Occipital lobe (tissue), 3 donors: ENCODE measurements at places on chromosomes 7 and 10. TPM values are rescaled to one million over a fixed set of nuclear protein-coding genes. Genes with fewer than 3 reads are reported as not detected.
A peak's percentile ranks its signal among the peaks of the same experiment; 100 is the strongest.

- peak; percentile 51 for DNase-seq
Observed at GRCh38 chr7:150428671-150429451, 21.6 kb upstream of the GIMAP8 start.

- no peak for DNase-seq
Observed at GRCh38 chr7:45937301-45937700, 16.2 kb upstream of the IGFBP3 start.

LLCFC1 gene
- not detected for total RNA-seq

DNA sequence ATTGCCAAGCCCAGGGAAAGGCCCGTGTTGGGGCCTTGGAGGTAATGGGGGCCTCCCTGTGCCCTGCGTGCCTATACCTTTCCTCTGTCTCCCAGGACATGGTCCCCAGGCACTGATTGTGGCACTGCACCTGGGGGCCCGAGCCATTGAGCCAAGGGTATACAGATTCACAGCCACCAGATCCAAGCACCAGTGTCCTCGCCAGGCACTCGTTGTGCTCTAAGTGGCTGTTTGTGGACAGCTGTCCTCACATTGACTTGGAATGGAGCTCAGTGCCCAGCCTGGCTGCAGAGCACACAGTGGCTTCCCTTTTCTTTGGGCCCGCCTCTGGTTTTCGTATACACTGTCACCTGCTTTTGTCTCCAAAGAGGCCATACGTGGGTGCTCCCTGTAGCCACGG is 72.0 kb upstream of the BTBD16 start:
- DNase-seq, result no peak

DNA sequence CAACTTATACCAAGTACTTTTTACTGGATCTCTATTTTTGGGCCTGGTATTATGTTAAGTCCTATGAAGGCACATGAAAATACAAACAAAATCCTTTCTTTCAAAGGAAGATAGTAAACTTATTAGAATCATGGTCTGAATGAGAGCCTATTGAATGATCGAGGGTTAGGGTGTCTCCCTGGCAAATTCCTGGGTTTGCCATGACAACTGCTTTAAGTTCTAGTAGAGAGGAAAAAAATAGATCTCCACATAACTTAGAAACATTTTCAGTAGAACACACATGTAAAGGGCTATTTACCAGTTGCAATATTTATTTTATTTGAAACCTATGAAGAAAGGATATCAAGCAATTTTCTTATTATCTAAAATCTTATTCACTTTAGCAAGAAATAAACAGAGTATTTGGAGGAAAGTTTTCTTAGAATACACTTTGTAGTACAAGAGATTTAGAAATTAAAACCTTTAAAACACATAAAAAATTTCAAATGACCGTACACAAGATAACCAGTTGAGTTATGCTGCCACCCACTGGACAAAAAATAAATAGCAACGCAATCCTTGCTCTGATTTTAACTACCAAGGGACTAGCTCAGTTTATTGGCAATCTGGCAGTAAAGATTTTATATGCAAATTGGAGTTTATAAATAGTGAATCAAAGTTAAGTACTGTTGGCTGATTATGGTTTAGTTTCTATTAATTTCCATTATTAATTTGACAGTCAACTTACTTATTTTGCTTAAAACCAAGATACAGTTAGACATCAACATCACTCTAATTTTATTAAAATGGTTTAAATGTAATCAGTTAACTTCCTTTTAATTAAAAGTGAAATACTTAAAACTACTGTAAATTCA is 33.9 kb downstream of the CACUL1 start:
- no peak for DNase-seq

DNA sequence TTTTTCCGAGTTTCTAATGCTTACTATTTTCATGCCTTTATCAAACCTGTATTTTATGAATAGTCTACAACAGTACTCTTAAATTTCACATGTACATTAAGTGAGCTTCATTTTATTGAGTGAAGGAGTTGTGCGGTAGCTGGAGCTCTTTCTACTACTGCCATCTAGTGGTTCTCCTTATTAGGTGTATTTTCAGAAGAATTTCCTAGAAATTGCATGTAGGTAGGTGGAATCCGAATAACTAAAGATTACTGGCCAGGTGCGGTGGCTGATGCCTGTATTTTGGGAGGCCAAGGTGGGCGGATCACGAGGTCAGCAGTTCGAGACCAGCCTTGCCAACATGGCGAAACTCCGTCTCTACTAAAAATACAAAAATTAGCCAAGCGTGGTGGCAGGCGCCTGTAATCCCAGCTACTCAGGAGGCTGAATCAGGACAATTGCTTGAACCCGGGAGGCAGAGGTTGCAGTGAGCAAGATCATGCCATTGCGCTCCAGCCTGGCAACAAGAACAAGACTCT is 38.3 kb downstream of the LRRC72 start:
- no peak for DNase-seq

- no peak for DNase-seq
Observed at GRCh38 chr10:34576797-34577196, 238.3 kb downstream of the PARD3 start.

GRCh38 chr10:59124187-59124586 is 52.3 kb upstream of the PHYHIPL start:
- no peak for DNase-seq

GRCh38 chr7:42704710-42705109 is 207.2 kb downstream of the C7orf25 start:
- no peak for DNase-seq

- no peak for DNase-seq
Observed at GRCh38 chr7:36203071-36203790, 50.2 kb downstream of the EEPD1 start.

MKI67 gene
- total RNA-seq, result 1.7 TPM
